NCI-H1694 (cell line): ENCODE measurements at places on chromosomes 11 and 22.

DNA sequence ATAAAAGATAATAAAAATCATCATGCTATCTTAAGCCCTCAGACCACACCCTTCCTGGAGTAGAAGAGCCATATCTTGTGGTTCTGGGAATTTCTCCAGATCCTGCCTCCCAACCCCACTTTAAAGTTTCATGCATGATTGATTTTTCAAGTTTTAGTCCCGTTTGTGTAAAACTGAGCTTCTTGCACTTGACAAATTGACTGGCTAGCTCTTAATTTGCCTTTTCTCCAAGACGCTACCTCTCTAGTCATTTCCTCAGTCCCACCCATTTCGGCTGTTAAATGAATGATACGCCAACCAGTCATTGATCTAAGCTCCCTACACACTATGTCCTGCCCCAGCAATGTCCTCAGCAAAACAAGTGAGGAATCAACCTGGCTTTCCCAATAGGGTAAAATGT, 71.8 kb upstream of the TEAD1 start:
- no peak for DNase-seq

GRCh38 chr11:124717421-124717785, 22.3 kb upstream of the NRGN start:
- DNase-seq: no peak

- DNase-seq: no peak
These were observed 50.5 kb downstream of the SNX19 start for GRCh38 chr11:130865774-130866114.

- DNase-seq: no peak
These were observed 43.4 kb downstream of the IRAG1 start for GRCh38 chr11:10650166-10650565.

GRCh38 chr22:47495110-47495509, 732.7 kb downstream of the TBC1D22A start:
- no peak for DNase-seq

DNA sequence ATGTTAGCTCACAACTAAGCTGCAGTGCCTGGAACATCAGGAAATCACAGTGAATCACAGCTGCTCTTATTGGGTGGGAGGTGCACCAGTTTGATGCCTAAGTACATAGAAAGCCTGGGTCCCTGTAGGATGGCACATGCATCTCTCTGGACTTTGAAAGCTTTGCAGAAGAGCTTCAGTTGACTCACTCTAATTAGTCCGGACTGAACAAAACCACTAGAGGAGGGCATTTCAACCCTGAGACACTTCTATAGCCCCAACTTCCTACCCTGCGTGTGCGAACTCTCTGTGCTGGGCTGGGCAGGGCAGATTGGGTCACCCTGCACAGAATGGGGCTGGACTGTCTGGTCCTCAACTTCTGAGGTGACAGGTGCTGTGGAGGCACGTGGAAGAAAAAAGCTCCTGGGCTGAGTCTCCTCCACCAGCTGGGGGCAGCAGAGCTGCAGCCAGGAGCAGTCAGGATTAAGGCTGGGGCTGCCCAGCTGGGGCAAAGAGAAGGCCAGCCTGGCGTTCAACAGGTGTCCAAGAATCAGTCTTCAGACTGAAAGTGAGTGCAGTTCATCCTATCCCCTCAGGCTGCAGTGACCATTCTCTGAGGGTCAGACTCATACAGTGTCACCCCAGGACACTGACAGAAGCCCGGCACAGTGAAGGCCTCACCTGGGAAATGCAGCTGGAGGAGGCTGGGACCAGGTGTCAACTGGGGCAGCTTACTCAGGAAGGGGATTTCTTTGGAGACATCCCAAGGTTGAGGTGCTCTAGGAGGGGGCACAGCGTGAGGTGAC, 22.1 kb downstream of the GGTLC2 start:
- DNase-seq: no peak

GRCh38 chr11:1997755-1998154, at the start of gene H19:
Gene H19, minus strand, starts transcription at chr11:1997842.
- DNase-seq: no peak

DNA sequence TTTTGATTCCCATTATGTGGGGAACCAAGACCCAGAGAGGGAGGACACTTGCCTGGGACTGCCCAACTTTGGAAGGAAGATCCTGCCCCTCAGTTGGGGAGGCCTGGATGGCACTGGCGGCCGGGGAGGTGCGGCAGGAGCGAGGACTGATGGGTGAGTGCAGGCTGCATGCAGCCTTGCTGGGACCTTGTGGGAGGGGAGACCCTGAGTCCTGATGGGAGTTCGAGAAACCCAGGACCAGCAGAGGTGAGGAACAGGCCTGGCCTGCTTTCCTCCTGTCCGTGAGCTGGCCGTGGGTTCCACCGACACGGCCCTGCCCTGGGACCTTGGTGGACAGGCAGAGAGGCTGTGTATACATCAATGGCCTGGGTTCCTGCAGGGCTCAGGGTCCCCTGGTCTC, 19.3 kb upstream of the SMIM38 start:
- no peak for DNase-seq

- DNase-seq: no peak
These were observed 354.9 kb upstream of the FAT3 start for GRCh38 chr11:91869686-91870085.

GRCh38 chr22:22446517-22446916, 62.0 kb downstream of the ZNF280B start:
- peak; percentile 5 for DNase-seq

GRCh38 chr11:73980001-73980961, 2.4 kb downstream of the UCP2 start:
- DNase-seq: no peak

GRCh38 chr11:122795307-122795706, 43.0 kb upstream of the CRTAM start:
- no peak for DNase-seq

DNA sequence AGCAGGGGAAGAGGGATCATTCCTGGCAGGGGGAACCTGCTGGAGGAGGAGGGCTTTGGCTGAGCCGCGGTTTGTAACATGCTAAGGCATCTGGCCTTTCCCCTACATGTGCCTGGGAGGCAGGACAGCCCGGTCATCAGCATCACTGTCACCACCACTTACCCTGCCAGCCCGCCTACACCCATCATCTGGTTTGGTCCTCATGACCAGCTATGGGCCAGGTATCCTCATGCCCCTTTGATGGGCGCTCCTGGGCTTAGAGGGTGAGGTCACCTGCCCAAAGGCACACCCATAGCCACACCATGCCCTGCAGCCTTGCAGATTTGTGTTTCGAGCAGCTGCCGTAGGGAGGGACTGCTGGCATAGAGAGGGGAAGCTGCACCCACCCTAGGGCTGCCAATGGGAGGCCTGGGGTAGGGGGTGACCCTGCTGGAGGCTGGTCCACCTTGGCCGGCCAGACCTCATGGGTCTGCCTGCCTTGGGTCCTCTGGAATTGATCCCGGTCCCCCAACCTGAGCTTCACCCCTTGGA, 2.6 kb downstream of the MRGPRF start:
- no peak for DNase-seq
